ENCODE measurements at places on chromosomes 16 and 17.

GRCh38 chr17:83109793-83110645 lies 30.6 kb downstream of the METRNL start:
- no peak for DNase-seq

DNA sequence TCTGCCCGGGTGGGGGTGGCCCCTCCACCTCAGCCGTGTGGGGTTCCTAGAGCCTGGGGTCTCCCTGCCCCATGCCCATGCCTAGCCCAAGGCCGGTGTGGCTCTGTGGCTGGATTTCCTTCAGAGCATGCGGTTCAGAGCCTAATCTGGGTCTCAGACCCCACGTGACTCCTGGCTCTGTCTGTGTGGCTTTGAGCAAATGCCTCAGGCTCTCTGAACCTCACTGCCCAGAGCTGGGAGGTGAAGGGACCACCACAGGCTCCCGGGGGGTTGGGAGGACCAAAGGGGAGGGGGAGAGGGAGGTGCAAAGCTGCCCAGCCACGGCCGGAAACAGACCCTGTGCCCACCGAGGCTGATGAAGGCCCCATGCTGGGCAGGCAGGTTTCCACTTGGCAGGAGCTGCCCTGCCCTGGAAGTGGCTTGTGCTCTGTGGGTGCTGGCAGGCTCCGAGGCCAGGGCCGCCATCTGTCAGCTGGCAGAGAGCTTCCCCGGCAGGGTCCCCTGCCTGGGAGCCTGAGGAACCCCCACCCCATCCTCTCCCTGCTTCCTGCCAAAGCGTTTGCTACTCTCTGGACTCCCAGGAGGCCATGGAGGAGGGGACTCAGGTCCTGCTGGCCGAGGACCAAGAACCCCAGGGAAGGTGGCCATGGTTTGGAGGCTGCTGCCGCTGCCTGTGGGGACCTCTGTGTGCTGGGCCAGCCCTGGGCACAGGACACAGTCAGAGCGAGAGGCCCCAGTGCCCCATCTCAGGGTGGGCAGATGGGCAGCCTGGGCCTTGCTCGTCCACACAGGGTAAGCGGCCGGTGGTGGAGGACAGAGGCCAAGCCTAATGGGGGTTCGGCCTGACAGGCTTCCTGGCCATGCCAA lies 4.0 kb downstream of the CDH15 start:
- DNase-seq, result no peak

GRCh38 chr17:18041776-18042175 lies 2.6 kb downstream of the GID4 start:
- DNase-seq, result no peak

- DNase-seq, result no peak
Measured at GRCh38 chr17:55314061-55314783, 49.5 kb downstream of the HLF start.

DNA sequence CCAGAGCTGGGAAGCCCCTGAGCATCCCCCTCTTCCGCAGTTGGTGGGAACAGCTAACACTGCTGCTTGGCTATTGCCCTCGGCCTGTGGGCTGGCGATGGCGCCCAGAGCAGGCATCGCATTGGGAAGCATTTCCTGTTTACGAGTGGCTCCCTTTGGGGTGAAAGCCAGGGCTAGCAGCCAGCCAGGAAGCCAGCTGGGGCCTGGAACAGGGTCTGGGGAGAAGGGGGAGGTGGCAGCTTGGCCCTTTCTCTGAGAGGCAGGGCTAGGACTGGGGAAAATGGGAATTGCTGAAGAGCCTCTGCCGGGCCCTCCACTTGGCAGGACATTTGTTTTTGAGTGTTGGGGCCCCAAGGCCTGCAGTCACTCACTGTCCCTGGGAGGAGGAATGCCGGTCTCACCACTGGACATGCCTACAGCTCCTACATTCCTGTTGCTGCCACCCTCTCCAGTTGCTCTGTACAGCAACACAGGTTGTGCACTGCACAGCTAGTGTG lies 2.4 kb upstream of the MTSS2 start:
- no peak for DNase-seq

DNA sequence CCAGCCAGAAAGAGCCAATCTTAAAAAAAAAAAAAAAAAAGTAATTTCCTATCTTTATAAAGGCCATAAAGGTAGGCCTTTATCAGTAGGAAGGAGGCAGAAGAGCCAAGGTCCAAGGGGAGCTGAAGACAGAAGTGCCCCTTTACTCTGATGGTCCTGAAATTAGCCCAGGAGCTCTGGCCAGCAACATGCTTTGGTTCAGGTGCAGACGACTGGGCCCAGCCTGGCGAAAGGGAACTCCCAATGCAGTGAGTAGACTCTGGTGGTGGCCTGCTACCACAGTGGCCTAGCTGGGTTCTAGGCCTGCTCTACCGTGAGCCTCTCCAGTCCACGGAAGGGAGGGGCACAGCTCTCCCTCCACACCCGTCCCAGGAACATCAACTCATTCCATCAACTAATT lies 23.1 kb upstream of the MEIOB start:
- DNase-seq, result no peak

GRCh38 chr16:12548270-12548983 lies 255.3 kb downstream of the CPPED1 start:
- no peak for DNase-seq

- no peak for DNase-seq
Measured at GRCh38 chr17:59375857-59376256, 44.4 kb downstream of the YPEL2 start.

GRCh38 chr16:2988590-2989099 lies 8.4 kb upstream of the PKMYT1 start:
- DNase-seq, result no peak

GRCh38 chr17:72336026-72336803 lies 215.4 kb downstream of the SOX9 start:
- no peak for DNase-seq

GRCh38 chr17:58367461-58367860 lies 15.5 kb upstream of the SUPT4H1 start:
- DNase-seq, result no peak

All from activated CD4-positive, alpha-beta T cell treated with anti-CD3 and anti-CD28 coated beads, Interleukin-2, amount 50 U/mL, for 48 hours (primary cell).